Right hindlimb (tissue), 1 donor: ENCODE measurements at places on chromosomes 16 and 17.

GRCh38 chr17:9768381-9768934 is 22.9 kb downstream of the DHRS7C start:
- DNase-seq = no peak

DNA sequence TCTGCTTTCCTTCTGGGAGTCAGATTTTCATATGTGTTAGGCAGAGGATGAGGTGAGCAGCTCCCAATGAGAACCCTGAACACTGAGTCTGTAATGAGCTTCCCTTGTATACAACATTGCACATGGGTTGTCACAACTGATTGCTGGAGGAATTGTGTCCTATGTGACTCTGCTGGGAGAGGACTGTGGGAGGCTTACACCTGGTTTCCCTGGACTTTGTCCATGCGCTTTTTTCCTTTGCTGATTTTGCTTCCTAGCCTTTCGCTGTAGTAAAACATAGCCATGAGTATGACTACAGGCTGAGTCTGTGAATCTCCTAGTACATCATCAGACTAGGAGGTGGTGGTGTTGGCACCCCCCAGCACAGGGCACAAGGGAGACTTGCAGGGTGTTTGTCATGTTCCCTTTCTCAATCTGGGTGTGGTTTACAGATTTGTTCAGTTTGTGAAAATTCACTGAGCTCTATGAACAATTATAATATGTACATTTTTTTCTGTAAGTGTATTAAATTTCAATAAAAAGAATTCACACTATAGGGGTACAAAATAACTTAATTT is 1.7 kb upstream of the PLK1 start:
- DNase-seq = no peak

DNA sequence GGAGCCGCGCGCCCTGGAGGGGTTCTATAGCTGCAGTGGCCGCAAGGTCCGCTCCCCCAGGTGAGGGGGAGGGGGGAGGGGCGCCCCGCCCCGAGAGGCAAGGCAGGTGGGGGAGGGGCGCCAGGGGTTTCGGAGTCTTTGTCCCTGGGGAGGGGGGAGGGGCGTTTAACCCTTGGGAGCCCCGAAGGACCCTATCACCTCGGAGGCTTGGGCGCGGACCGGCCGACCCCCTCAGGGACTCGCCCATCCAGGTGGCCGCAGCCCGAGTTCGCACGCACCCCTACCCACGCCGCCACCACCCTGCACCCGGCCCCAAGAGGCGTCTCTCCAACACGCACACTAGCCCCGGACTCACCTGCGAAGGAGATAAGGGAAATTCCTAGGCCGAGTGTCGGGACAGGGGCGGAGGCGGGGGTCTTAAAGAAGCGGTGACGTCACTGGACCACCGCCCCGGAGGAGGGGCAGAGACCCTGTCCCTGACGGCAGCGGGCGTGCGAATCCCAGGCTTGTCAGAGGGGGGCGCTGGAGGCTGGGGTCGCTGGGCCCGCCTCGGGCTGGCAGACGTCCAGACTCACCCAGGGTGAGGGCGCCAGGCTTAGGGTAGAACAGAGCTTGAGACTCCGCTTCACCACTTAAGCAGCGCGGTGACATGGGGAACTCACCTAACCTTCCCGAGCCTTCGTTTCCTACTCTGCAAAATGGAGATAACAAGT is at the start of gene CLDN6:
Gene CLDN6, minus strand, starts transcription at position 390 of the 713 bp plus-strand sequence. CDS start 2,162 bp downstream, outside the sequence.
- no peak for DNase-seq

DNA sequence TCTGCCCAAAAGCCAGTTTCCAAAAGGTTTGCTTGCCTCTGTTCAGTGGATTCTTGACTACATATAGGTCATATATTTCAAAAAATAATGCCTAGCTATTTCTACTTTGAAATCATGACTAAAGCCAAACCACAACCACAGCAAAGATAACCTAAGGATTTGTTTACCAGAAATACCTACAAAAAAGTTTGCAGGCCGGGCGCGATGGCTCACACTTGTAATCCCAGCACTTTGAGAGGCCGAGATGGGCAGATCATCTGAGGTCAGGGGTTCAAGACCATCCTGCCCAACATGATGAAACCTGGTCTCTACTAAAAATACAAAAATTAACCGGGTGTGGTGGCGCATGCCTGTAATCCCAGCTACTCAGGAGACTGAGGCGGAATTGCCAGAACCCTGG is 15.2 kb downstream of the CARHSP1 start:
- DNase-seq = no peak

DNA sequence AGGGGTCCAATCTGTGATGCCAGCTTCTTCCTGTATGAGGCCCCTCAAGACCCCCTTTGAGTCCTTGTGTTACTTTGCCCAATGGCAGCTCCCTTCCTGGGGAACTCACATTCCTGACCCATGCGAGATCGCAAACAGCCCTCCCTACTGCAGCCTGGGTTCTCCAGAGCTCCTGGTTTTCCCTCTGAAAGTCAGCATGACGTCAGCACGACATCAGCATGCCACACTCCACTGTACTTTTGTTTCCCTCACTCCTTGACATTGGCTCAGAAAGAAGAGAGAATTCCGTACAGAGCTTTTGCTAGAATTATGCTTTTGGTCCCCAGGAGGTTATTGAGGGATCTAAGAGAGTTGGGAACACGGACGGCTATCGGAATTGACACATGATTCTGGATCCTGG is 168.1 kb upstream of the PIRT start:
- DNase-seq = no peak

- DNase-seq = no peak
Observed at GRCh38 chr17:80751070-80751945, 206.7 kb downstream of the RPTOR start.

GRCh38 chr17:81647640-81648012 is 8.7 kb downstream of the PDE6G start:
- DNase-seq = no peak

DNA sequence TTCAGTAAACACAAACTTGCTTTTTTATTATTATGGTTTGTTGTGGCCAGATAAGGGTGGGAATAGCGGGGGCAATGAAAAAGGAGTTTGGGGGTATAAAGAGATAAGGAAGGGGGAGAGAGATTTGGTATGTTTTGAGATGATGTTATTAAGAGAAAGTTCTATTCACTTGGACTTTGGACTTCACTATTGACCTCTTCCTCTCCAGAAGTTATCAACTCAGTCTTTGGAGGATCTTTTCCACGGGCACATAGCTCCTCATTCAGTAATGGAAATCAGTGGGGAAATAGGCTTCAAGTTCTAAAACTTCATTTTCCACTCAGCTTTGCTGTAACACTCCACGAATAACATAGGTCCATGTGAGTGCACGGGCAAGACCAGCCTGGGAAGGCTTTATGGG is 23.2 kb downstream of the PROCA1 start:
- DNase-seq = no peak
